ENCODE measurements at places on chromosomes 4 and X. TPM values are rescaled to one million over a fixed set of nuclear protein-coding genes. Genes with fewer than 3 reads are reported as not detected.
A peak's percentile ranks its signal among the peaks of the same experiment; 100 is the strongest.

Gene RASSF6
- 3.3 TPM for total RNA-seq

GRCh38 chrX:84909151-84909550 lies 94.5 kb upstream of the APOOL start:
- no peak for DNase-seq

DNA sequence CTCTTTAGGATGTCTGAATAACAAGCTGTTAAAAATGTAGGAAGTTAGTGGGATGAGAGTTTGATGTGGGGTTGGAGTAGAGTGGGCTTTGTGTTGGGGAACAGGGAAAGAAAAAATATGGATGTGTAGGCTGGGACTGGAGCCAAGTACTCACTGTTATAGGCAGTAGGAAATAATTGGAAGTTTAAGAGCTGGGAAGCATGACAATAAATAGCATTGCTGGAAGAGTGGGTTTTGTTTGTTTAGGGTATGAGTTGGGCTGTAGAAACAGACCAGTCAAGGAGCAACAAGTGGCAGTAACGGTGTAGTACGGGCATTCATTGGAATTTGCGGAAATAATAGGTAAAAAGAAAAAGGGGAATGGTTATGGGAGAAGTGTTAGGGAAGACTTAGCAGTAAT lies 81.6 kb downstream of the KDM6A start:
- DNase-seq, result peak; percentile 1

Gene SLC10A7
- 14.7 TPM for total RNA-seq

- DNase-seq, result peak; percentile 59
Observed at GRCh38 chrX:49291615-49292337, 11.7 kb upstream of the GAGE10 start.

Gene TMSB15A
- 8.9 TPM for total RNA-seq

DNA sequence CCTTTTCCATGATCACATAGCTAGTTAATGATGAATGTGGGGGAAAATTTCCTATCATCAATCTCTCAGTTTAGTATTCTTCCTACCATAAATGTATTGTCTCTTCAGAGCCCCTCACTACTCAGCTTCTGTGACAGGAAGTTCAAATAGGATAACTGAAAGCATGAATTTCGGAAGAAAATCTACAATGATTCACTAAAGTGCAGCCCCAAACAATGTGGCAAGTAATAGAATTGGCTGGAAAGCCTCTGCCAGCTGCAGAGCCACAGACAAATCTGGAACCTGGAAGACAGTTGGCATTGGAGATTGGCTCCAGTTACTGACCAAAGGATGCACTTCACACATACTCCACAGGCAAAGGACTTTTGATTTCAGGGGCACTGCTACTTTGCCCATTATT lies 35.2 kb downstream of the EGF start:
- DNase-seq, result no peak

- DNase-seq, result peak; percentile 96
Observed at GRCh38 chr4:153555730-153556434, 89.7 kb downstream of the TMEM131L start.

DNA sequence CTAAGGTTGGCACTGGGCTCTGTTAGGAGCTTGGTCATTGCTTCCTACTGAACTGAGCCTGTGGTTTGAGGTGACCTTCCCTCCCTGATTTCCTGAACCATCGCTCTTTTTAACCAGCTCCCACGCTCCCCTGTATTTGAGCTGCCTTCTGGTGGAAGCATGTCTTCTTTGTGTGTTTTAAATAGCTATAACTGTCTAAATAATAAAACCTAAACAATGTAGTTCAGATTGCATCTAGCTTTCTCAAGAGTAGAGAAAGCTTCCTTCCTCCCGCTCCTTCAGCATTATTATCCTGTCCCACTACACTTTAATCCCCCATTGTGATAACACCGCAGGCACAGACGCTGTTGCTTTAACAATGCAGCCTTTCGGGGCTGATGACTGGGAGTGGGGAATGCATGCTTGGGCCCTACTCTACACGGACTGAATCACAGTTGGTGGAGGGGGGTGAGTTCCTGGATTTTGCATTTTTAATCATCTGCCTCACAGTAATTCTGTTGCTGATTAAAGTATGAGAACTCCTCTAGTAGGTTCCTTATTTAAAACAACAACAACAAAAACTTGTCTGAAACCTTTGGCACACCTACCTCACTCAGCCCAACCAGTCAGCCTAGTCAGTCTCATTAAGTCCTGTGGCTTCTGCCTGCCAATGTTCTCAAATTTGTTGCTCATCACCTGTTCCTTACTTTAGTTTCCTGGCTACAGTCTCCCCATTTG lies 6.6 kb downstream of the SMS start:
- DNase-seq, result peak; percentile 20

- peak; percentile 66 for DNase-seq
Observed at GRCh38 chr4:77001907-77002306, 52.4 kb downstream of the SEPTIN11 start.

DNA sequence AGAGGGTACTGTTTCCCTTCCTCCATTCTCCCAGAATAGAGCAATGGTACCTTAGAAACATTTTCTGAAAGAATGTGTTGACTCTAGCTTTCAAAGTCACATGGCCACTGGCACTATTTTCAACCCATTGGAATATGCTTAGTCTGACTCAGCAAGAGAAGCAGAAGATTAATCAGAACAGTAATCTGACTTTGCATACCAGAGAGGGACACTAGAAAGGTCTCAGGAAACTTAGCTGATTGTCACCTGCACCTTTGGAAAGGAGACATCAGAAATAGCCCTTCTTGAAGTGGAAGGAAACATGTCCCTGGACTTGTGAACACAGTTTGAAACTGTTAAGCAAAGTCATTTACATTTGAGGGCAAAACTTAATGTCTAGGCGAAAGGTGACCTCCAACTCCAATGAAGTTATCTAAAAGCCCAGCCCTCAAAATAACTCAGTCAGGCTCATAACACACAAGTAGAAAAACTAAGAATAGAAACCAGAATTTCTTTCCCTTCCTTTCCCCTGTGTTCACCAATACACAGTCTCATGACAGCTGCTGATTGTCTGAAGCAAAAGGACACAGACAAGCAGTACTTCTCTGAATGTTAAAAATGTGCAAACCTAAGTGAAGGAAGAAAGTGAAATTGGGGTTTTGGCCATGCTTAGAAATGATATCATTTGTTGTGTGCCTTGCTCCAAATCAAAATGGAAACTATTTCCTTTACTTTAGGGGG lies 270.8 kb downstream of the GRIA3 start:
- no peak for DNase-seq

All from tongue (tissue), 3 donors.